ENCODE measurements at places on chromosomes 7 and 10.

GRCh38 chr7:42227541-42227935 lies 9.5 kb downstream of the GLI3 start:
- no peak for DNase-seq

GRCh38 chr7:28180364-28181147 lies at the start of gene JAZF1:
Gene JAZF1, minus strand, starts transcription at chr7:28180795.
- peak; percentile 66 for DNase-seq

- no peak for DNase-seq
These were observed 162.2 kb downstream of the IMMP2L start for GRCh38 chr7:111400088-111400487.

GRCh38 chr7:75823198-75823910 lies 9.7 kb upstream of the CCL24 start:
- DNase-seq: no peak

GRCh38 chr10:33032654-33033151 lies 74.7 kb upstream of the ITGB1 start:
- no peak for DNase-seq

GRCh38 chr10:122207163-122207562 lies 63.9 kb upstream of the BTBD16 start:
- no peak for DNase-seq

GRCh38 chr10:104077663-104078151 lies 8.0 kb downstream of the COL17A1 start:
- no peak for DNase-seq

DNA sequence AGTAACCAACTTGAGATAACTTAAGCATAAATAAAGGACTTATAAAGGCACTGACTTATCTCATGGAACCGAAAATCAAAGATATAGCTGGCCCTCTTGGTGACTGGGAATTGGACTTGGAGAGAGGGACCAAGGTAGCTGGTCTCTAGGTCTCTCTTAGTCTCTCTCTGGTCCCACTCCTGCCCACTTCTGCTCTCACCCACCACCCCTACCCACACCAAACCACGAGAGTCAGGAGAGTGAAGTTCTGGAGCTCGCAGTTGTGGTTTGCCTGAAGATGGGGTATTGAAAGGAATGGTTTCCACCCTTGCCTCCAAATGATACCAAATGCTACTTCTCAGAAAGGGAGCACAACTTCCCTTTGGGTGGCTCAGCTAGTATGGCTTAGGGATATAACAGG lies 216.3 kb downstream of the LRMDA start:
- DNase-seq: no peak

- DNase-seq: peak; percentile 79
These were observed 4.2 kb upstream of the UPP1 start for GRCh38 chr7:48084727-48085432.

- no peak for DNase-seq
These were observed 127.2 kb downstream of the SLIT1 start for GRCh38 chr10:97058521-97058920.

DNA sequence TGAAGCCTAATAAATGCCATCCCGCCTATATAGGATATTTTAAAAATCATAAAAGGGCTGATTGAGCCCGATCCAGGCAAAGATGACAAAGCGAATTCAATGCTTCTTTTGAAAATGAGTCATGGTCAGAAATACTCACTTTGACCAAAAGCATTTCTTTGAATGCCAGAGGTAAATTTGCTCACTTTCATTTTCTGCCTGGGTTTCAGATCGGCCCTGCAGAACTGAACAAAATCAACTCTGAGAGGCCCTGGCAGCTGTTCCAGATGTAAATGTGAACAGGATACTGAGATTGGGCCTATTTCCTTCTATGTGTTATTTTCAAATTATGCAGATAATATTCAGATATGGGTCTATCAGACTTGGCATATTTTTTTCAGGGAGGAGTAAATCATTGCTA lies 114.8 kb upstream of the ARID5B start:
- no peak for DNase-seq

- no peak for DNase-seq
These were observed 3.7 kb upstream of the ANKRD1 start for GRCh38 chr10:90924552-90924951.

DNA sequence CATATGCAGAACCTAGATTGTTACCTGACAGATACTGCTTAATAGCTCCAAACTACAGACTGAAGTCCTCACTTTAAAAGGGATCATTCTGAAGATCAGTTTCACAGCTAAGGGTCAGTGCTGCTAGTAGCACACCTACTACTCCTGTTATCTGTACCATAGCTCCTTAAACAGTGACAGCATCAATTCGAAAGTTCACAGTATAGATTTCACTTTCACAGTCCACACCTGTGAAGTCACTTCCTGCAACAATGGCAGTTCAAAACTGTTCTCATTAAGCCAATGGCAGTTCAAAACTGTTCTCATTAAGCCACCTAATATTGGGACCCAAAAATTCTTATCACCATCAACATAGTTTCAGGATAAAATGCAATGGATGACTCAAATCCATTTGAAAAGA lies 10.7 kb upstream of the FHIP2A start:
- DNase-seq: no peak
